ENCODE measurements at places on chromosomes 6 and 20. TPM values are rescaled to one million over a fixed set of nuclear protein-coding genes. Genes with fewer than 3 reads are reported as not detected.
A peak's percentile ranks its signal among the peaks of the same experiment; 100 is the strongest.

- DNase-seq = peak; percentile 55
Observed at GRCh38 chr6:43170417-43170930, 595 bp upstream of the SRF start.

DNAH8 gene
- total RNA-seq = 0.09 TPM

SIGLEC1 gene
- total RNA-seq = not detected

GRCh38 chr6:19024737-19025136, 637.6 kb downstream of the RNF144B start:
- peak; percentile 75 for DNase-seq

GRCh38 chr6:53199765-53200164, 51.1 kb upstream of the GCM1 start:
- no peak for DNase-seq

DNA sequence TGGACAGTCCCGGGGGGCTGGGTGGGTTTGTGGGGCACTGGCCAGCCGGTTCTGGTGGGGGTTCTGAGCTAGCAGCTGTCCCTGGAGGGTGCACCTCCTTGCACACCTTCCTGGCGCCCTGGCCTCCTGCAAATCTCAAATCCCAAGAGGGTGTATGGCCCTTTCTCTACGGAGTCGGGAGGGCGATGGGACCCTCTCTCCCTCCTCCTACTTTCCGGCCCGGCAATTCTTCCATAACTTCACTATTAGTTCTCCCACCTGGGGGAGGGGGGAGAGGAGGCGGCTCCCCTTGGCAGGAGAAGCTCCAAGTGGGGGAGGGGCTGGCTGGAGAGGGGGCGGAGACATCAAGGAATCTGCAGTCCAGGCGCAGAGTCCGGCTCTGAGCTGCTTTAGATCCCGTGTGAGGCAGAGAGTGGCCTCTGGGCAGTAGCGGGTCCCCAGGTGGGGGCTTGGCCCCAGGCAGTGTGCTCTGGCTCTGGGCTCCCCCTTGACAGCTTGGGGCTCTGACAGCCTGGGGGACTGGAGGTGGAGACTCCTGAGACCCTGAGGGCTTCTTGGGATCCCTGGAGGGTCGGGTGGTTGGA, 1.4 kb upstream of the LAMA5 start:
- peak; percentile 92 for DNase-seq

DNA sequence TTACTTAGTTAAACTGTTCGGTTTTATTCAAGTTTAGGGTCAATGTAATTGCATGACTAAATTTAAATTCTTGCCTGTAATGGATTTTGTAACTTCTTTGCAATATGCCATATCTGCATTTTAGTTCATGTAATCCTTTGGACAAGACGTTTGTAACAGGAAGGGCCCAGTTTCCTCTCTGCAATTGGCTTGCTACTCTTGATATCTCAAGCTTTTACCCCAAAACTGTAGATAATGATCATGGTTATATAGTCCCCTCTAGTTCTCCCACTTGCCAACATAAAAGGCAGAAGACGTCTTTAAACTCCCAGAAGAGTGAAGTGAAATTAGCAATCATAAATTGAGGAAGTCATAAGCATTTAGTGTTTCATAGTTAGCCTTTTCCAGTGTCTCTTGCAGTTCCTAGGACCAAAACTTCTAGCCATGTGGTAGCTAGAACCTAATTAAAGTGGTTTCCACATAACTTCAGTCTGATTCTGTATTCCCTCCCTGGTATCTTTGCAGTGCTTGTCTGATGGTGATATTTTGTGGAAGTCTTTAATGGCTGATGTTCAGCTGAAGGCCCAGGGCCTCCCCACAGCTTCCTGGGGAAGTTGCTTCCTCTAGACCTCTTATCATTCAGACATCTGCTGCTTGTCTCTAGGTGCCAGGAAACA, 117.8 kb upstream of the SUPT3H start:
- no peak for DNase-seq

DNA sequence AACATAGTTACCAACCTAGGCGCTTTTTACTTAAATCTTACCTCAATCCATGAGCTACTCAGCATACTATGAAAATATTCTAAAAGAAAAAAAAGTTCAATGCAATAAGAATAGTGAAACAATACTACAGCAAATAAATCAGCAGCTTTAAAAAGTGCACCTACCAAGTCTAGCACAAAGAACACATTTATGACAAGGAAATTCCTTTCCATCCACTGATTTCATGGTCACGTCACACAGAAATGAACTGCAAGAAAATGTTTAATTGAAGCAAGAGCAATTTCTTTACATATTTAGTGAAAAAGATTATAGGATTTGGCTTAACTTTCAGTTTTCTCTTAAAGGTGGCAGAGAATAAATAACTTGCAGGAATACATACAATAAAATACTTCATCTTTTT, 36.2 kb downstream of the IBTK start:
- DNase-seq = no peak

- peak; percentile 33 for DNase-seq
Observed at GRCh38 chr6:121791396-121792315, 356.2 kb downstream of the GJA1 start.
